ENCODE measurements at places on chromosomes 12 and 14.

DNA sequence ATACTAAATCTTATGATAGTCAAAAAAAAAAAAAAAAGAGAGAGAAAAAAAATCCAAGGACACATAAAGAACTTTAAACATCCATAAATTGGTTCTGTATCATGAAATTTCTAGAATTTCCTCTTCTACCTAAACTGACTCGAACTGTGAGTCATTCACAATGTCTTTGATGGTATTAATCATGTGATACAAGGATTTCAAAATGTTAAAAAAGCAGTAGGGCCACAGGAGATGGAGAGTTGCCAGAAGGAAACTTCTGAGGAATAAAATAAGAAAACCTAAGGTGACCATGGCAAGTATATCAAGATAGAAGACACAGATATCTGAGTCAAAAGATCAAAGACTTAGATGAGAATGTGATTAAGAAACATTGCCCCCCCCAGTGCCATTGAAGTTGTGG is 1320.9 kb upstream of the FLRT2 start:
- DNase-seq: no peak

- DNase-seq: no peak
These were observed 854.5 kb downstream of the SLC6A15 start for GRCh38 chr12:84058136-84058535.

DNA sequence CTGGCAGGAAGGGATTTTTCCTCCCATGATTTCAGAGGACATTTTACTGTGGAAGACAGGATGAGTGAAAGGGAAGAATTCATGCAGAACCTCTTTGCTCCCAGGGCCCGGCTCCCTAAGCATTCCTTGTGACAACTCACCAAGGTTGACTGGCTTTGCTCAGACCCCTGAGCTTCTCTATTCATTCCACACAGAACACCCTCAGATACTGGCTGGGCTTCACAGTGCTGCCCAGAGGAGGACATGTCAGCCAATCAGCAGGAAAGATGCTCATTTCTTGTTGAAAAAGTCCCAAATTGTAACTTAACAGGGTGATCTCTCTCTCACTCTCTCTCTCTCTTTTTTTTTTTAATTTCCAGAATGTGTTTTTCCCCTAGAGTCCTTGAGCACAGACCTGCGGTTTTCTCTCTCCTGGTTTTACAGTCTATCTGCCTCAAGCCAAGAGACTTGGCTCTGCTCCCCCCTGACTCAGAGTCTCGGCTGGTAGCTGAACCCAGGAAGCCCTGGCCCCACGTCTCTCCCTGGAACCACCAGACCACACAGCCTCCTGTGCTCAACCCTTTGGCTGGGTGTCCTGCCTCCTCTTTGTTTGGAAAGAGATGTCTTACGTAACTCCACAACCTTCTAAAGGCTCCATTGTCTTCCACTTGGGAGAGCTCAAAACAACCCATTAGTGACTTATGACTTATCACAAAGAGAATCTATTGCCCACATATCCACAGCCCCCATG is 43.9 kb downstream of the SSPN start:
- peak; percentile 22 for DNase-seq

GRCh38 chr14:103284574-103285467 is 49.2 kb upstream of the EIF5 start:
- no peak for DNase-seq

GRCh38 chr12:123050331-123050831 is 69.9 kb downstream of the ARL6IP4 start:
- DNase-seq: no peak

GRCh38 chr14:55780156-55780946 is 200.3 kb downstream of the KTN1 start:
- DNase-seq: no peak

DNA sequence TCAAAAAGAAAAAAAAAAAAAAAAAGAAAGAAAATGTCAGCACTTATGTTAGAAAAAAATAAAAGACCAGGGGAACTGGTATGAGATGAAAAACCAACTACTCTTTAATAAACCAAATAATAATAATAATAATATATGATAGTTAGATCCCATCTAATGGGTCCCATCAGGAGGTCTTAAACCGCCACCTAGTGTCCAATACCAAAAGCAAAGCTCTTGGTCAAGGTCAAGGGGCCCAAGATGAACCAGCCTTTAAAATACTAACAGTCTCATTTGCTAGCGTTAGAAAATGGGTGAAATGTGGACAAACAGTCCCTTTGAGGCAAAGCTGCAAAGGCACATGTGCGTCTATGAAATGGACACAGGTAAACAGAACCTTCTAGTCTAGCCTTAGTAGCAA is 12.3 kb downstream of the BRAP start:
- DNase-seq: no peak

GRCh38 chr14:57420033-57420432 is 29.6 kb downstream of the NAA30 start:
- no peak for DNase-seq

- no peak for DNase-seq
These were observed 43.3 kb downstream of the DEGS2 start for GRCh38 chr14:100116134-100116533.

GRCh38 chr12:93857279-93857938 is 180.2 kb downstream of the CRADD start:
- no peak for DNase-seq
